Thymus (tissue), 14 donors: ENCODE measurements at places on chromosomes 1 and 21. TPM values are rescaled to one million over a fixed set of nuclear protein-coding genes. Genes with fewer than 3 reads are reported as not detected.

DNA sequence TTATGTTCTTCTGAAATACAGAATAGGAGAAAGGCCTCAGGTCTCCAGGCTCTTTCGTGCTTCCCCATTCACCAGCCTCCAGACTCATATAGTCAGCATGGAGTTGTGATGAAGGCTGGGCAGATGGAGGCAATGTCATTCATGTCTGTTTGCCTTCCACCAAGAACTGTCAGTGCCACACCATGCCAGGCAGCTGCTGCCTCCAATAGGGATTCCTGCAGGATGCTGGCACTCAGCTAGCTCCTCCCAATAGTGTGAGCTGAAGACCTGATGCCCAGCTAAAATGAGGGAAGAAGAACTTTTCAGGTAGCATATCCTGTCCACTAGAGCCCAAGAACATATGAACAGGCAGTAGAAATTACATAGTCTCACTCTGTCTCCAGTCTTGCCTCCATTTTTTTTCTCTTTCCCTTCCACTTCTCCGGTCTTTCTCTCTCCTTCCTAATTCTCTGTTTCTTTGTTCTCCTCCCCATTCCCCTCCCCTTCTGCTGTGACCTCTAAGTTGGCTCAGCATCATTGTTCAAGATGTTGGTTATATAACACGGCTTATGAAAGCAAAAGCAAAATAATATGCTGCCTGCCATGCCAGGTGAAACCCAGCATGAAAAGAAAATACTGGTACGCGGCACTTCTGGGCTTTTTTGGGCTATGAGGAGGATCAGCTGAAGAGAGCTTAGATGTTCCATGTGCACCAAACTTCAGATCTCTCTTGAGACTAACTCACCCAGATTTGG lies 17.3 kb downstream of the GLUL start:
- no peak for DNase-seq

GRCh38 chr1:32939655-32940371 lies 24.8 kb downstream of the RNF19B start:
- DNase-seq: no peak

GRCh38 chr1:159005676-159006075 lies 4.0 kb upstream of the IFI16 start:
- DNase-seq: no peak

- no peak for DNase-seq
These were observed 5.5 kb upstream of the LCE5A start for GRCh38 chr1:152505083-152505482.

The SCCPDH gene
- total RNA-seq: 42.7 TPM

The PGLYRP3 gene
- 0.14 TPM for total RNA-seq

The PLPPR4 gene
- 0.42 TPM for total RNA-seq

The GJA5 gene
- total RNA-seq: 1.9 TPM

GRCh38 chr21:44065428-44065827 lies 41.8 kb upstream of the PWP2 start:
- peak; percentile 73 for DNase-seq

GRCh38 chr21:31348188-31348587 lies 4.1 kb upstream of the TIAM1 start:
- no peak for DNase-seq

- DNase-seq: no peak
These were observed 67.6 kb downstream of the TENT5C start for GRCh38 chr1:117673405-117673804.

- DNase-seq: no peak
These were observed 42.3 kb downstream of the MDM4 start for GRCh38 chr1:204558467-204558866.

GRCh38 chr1:109931189-109931731 lies 20.6 kb downstream of the CSF1 start:
- no peak for DNase-seq

The CFAP141 gene
- total RNA-seq: not detected

GRCh38 chr1:35112668-35113067 lies 33.5 kb downstream of the ZMYM1 start:
- DNase-seq: no peak

The RABGGTB gene
- total RNA-seq: 85.9 TPM

The HTR6 gene
- total RNA-seq: not detected

DNA sequence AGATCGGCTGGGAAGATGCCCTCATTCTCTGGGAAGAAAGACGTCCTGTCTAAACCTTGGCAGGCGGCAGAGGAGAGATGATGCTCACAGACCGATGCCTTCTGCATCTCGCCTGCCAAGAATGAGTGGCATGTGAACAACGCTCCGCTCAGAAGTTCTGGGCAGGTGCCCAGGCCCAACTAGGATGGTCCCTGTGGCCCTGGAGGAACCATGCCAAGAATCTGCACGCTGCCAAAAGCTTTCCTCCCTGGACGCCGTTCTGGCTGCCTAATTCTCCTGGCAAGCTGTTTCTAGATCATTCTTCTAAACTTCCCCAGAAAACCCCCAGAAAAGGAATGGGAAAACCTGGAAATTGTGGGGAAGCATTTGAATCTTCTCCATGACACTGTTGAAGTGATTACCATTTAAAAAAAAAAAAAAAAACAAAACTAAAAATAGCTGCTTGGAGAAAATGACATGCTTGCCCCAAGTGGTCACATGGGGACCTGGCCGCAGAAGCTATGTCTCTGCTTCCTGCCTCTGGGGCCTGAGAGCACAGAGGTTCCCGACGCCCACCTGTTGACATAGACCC lies 440.9 kb downstream of the PRDM2 start:
- DNase-seq: no peak

The VCAM1 gene
- total RNA-seq: 63.3 TPM

DNA sequence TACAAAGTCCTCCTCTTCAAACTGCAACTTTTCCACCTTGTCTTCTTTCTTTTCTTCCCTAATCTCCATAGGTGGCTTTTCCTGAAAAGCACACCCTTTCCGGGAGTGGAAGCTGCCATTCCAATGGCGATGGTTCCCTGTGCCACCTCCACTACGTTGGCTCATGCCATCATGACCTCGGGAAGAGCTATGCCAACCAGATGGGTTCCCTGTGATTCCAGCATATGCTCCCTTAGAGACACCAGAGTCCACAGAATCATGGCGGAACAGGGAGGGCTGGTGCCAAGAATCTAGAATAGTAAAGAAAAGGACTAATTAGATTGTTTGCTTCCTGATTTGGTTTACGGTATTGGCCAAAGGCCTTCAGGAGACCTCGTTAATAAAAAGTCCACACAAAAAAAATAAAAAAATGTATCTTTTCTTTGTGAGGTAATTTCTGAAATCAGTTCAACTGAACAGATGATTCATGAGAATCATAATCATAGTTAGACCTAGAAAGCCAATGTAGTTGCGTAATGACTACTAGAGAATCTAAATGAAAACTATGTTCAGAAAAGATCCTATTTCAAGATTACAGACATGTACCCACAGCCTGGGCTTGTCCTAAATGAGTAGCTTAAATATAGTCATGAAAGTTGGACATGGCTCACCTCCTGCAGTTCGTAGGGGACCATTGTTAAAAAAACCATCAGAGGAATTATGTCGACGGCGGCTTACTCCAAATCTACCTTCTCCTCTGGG lies 30.9 kb upstream of the CCDC17 start:
- no peak for DNase-seq

- DNase-seq: no peak
These were observed 29.4 kb upstream of the IFNLR1 start for GRCh38 chr1:24216276-24217074.

The ELAPOR1 gene
- 1.3 TPM for total RNA-seq

GRCh38 chr1:56543783-56544612 lies 35.4 kb downstream of the PLPP3 start:
- DNase-seq: no peak

- DNase-seq: no peak
These were observed 75.5 kb upstream of the PDC start for GRCh38 chr1:186536273-186536890.

- DNase-seq: no peak
These were observed 382.9 kb downstream of the NTNG1 start for GRCh38 chr1:107523736-107524135.

The ADPRS gene
- total RNA-seq: 32.2 TPM

The RBP7 gene
- total RNA-seq: 4.2 TPM
